Activated naive CD4-positive, alpha-beta T cell treated with anti-CD3 and anti-CD28 coated beads, Interleukin-2, amount 50 U/mL, for 16 hours (primary cell): ENCODE measurements at places on chromosomes 5 and 9.

DNA sequence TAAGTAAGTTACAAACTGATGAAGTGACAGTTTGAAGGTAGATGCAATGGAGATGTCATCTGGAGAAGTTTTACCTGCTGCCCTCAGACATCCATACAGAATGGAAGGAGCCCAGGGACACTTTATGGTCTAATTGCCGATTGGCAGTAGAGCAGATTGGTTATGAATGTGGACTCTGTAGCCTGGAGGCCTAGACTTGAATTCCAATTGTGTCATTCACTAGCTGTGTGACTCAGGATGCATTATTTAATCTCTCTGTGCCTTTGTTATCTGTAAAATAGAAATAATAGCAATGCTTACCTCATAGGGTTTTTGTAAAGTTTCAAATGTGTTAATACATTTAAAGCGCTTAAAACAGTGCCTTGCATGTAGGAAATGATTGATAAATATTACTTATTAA lies 5.2 kb upstream of the TCERG1 start:
- DNase-seq: no peak

- no peak for DNase-seq
These were observed 11.0 kb downstream of the CCDC152 start for GRCh38 chr5:42767491-42768105.

- DNase-seq: no peak
These were observed 28.2 kb downstream of the CDC25C start for GRCh38 chr5:138303372-138303771.

- DNase-seq: no peak
These were observed 32.1 kb downstream of the B4GALT1 start for GRCh38 chr9:33135031-33135461.

GRCh38 chr5:163503106-163504078 lies 2.0 kb upstream of the MAT2B start:
- DNase-seq: peak; percentile 37

DNA sequence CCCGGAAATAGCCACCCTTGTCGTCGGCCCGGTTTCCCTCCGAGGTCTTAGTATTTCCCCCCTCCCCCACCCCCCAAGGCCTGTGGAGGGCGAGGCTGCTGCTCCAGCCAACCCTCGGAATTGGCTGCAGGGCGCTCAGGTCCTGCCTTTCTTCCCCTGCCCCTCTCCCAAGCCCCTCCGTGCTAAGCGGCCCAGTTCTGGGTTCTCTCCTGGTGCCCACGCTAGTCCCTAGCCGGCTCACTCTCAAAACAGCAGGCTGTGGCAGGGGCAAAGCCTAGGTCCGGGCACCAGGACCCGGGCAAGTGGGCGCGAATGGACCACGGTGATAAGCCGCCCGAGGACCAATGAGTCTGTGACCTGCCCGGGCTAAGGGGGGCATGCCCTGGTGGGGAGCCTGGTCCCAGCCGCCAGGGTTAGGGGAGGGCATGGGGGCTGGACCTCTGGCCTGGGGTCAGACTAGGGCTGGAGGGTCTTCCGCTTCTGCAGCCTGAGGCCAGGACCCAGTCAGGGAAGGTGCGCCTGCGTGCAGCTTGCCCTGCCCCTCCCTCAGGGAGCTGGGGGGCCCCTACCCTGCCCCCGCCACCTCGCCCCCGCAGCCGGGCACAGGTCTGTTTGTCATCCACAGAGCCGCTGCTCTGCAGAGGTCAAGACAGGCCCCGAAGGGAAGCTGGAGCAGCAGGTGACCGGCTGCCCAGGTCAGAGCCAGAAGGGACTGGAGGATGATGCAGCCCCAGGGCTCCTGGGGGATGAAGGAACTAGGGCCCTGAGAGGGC lies 5.0 kb upstream of the IRX4 start:
- no peak for DNase-seq

DNA sequence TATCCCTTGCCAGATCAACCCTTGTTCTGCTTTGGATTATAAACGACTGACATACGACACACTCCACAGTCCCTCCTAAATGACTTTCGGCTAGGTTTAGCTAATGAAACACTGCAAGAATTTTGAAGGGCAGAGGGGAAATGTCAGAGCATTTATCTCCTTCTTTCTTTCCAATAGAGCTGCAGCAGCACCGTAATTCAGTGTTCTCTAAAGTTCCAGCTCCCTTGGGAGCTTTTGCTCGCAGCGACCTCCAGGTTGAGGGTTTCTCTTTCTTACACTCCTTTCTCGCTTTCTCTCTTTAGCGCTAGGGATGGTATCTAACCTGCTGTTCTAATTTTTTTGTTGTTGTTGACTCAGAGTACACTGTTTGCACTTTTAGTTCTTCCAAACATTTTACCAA lies 467.1 kb upstream of the ST8SIA4 start:
- DNase-seq: no peak

DNA sequence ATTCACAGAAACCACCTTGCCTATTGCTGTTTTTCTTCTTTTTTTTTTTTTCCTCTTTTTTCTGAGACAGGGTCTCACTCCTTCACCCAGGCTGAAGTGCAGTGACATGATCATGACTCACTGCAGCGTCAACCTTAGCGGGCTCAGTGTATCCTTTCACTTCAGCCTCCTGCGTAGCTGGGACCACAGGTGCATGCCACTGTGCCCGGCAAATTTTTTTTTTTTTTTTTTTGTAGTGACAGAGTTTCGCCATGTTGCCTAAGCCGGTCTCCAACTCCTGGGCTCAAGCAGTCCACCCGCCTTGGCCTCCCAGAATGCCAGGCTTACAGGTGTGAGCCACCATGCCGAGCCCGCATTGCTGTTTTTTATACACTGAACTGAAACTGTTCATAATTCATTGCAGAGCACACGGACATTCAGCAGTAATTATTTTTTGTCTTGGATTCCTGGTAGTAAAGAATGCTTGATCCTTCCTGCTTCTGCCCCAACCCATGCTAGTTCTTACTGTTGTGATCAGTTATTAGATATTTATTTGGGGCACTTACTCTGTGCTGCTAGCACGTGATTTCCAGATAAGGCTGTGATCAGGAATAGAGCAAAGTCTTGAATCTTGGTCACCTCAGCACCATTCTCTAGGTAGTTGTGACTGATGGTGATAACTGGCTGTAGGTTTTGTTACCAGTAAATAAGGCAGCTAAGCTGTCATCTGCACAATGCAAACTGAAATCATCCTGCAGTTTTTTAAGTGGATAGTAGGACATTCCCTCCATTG lies 14.0 kb downstream of the MAP3K1 start:
- peak; percentile 72 for DNase-seq

- DNase-seq: no peak
These were observed 186.7 kb downstream of the C9orf50 start for GRCh38 chr9:129434187-129434586.

GRCh38 chr9:93161786-93162562 lies 22.0 kb upstream of the WNK2 start:
- DNase-seq: no peak

DNA sequence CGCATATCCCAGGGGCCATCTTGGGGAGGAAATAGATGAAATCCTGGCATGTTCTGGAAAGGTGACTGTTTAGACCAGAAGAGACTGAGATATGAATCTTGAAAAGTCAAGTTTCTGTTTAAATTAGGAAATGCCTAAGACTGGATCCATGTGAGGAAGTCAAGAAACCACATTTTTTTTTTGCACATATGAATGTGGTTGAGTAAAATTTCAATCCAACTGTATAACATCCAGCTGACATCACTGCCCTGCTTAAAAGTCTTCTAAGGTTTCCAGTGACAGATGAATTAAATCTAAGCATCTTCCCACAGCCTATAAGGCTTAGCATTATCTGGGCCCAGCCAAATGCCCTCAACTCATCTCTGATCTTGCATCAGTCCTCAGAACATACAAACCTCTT lies 47.7 kb upstream of the TCERG1 start:
- no peak for DNase-seq

GRCh38 chr9:114681594-114682332 lies at the start of gene TEX48:
TSS of gene TEX48 (minus strand) at chr9:114682192. CDS start at chr9:114671723, 10,469 bp downstream.
- peak; percentile 78 for DNase-seq

- DNase-seq: no peak
These were observed 81.1 kb downstream of the SEC61B start for GRCh38 chr9:99303177-99303576.

- DNase-seq: no peak
These were observed 277.4 kb downstream of the KIF4B start for GRCh38 chr5:155290937-155291336.

DNA sequence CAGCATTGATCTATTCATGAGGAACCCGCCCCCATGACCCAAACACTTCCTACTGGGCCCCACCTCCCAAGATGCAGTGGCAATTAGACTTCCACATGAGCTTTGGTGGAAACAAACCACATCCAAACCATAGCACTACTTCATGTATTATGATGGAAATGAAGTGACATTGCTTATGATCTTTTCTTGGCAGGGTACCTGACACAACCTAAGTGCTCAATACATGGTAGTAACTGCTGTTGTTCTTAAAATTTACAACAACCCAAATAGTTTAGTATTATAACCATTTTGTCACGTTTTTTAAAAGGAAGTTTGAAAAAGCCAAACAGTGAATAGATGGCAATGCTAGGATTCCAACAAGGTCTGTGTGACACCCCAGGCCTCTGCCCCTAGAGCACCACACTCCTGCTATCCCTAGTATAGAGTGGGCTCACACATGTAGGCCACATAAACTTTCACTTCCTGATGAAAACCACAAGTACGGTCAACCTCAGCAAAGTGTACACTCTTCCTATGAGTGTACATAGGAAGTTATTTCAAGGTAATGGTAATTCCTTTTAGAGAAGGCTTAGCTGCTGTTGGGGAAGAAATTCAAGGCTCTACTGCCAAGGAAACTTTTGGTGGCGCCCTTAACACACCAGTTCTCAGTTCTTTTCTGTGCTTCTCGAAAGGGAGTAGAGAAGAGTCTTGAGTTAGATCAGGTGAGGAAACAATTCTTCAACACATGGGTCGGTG lies 97.6 kb downstream of the ARSB start:
- DNase-seq: no peak

DNA sequence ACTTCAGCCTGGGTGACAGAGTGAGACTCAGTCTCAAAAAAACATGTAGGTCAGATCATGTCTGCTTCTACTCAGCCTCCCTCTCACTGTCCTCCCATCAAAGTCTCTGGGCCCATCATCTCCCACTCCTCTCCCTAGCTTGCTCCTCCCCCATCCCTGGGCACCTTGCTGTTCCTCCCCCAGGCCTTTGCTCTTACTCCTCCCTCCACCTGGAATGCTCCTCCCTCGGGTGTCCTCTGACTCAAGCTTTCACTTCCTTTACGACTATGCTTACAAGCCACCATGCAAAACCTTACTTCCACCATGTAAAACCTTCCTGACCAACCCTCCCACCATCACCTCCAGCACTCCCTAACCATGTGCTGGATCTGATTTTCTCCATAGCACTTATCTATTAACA lies 51.5 kb downstream of the MTMR12 start:
- DNase-seq: no peak

GRCh38 chr9:134468358-134468757 lies 142.1 kb downstream of the RXRA start:
- DNase-seq: no peak

DNA sequence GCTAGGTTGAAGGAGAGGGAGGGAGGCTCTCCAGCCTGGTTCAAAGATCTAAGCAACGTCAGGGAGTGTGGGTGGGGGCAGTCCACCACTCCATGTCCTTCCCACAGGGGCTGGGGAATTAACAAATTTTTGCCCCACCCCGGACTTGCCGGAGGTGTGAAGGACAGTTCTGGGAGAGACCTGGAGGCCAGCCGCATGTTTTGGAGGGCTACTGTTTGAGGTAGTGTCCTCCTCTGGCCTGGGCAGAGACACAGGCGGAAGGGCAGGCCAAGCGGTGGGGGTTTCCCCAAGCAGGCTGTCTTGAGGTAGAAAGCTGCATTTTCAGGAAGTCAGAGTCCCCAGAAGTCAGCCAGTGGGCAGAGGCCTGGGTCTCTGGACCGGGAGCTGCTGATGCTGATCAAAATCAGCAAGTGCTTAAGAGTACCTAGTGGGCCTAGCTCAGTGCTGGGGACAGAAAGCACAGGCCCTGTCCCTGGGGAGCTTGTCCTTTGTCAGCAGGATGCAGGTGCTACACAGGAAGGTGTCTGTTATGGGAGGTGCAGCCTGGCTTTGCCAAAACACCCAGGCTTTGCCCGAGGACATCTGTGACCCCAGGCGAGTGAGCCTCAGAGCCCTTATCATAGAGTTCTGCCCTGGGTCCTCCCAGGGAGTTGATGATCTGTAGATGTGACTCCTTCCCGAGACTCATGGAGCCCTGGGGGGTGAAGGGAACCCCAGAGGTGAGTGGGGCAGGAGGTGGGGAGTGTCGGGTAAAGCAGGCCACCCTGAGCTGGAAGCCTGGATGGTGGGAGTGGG lies 18.5 kb downstream of the JADE2 start:
- peak; percentile 37 for DNase-seq

- DNase-seq: no peak
These were observed 11.3 kb upstream of the GLIPR2 start for GRCh38 chr9:36125062-36125855.

DNA sequence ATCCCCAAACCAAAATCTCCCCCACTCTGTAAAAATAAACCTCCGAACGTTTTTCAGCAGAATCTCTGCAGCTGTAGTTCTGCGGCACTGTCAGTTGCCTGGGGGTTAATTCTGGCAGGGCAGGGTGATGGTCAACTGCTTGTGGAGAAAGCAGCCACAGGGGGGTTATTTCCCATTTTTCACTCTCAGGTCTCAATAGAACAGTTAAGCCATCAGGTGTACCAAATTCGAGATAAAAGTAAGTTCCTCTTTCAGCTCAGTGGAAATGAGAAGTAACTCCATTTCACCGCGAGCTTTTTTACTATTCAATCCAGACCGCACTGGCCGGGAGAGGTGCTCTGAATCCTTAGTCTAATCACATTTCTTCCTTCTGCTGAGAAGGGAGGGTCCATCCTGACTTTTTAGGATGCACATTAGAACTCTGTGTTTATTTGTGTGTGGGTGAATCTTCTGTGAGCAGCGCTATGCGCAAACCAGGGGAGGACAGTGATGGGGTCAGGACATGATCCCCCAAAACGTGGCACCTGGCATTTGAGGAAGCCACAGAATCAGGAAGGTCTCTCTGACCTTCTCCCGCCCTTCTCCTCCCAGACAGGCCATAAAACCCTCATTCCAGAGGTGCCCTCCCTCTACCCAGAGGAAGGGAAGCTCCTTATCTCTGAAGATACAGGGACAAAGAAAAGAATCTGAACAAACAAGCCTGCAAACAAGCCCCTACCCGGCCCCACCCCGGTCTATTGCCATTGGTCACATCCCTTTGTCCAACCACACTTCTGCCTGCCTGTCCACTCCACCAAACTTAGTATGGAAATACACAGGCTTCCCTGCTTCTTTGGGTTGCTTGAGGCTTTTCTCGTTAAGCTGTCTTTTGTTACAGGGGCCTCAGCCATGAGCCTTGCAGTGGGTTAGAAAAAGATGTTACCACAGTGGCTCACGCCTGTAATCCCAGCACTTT lies 229.0 kb downstream of the ROR2 start:
- DNase-seq: no peak

DNA sequence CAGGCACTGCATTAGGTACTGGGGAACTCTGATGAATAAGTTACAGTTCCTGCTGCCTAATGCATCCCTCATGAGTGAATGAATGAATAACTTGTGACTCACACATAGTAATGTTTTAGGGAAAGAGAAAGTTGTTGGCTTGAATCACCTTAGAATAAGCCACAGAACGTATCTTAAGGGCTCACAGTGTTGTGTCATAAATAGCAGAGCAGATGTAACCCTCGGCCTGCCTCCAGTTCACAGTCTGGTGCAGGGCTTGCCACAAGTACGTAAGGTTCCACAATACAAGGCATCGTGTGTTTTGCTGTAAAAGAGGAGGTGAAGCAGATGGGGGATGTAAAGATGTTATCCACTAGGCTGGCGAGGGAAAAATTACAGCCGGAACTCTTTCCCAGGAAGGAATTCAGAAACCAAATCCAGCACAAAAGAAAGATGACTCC lies 218.7 kb downstream of the TRPM3 start:
- DNase-seq: no peak
